DMS53 (cell line): ENCODE measurements at places on chromosomes 2 and 18.
A peak's percentile ranks its signal among the peaks of the same experiment; 100 is the strongest.

- peak; percentile 98 for DNase-seq
Measured at GRCh38 chr2:114022360-114023085, 132.6 kb downstream of the ACTR3 start.

DNA sequence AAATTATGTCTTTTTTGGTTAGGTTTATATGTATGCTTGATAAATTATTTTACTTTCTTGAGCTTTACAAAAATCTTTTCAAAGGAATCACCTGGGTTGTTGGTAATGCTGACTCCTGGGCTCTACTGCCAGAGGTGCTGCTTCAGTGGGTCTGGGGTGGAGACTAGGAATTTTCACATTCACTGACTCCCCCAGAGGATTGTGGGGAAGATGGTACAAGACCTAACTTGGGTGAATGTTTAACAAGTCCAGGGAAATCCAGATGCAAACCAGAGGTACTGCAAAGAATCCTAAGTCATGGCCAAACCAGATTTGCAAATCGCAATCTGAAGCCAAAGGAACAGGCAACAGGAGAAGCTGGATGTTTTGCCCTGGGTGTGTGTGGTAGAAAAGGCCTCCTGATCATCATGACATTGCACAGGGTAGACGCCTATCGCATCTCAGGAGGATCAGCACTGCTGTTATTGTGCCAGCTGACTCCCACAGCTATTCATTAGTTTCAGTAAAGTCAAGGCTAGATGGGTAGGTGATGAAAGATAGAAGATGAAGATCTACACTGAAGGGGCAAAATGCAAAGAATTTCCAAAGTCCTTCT lies 185.2 kb downstream of the BARD1 start:
- no peak for DNase-seq

DNA sequence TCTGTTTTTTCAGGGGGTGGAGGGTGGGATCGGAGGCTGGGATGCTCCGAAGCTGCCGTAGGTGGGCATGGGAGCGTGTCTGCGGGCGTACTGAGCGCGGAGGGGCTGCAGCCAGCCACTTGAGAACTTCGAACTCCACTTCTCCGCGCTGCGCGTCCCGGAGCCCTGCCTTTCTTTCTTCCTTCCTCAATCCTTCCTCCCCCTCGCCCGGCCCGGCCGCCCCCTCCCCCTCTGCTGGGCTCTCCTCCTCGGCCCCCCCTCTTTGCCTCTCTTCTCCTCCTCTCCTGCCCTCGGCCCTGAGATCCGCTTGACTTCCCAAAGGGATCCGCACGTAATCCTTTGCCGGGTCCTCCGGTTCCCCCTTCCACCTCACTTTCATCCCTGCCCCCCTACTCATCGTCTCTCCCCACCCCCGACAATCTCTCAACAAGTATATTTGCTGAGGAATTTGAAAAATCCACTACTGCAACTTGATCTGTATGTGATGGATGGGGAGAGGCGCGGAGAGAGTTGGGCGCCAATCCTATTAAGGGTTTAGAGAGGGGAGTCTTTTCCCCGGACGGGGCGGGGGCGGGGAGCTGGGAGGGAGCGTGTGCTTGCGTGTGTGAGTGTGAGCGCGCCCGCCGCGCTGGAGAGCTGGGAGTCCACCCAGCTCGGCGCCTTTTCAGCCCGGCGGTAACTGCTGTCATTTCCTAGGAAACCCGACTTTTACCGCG lies 1.1 kb downstream of the GLI2 start:
- DNase-seq = peak; percentile 77

- no peak for DNase-seq
Measured at GRCh38 chr2:61419570-61419969, 51.3 kb downstream of the USP34 start.

GRCh38 chr2:237697586-237698357 lies 70.4 kb downstream of the LRRFIP1 start:
- no peak for DNase-seq

DNA sequence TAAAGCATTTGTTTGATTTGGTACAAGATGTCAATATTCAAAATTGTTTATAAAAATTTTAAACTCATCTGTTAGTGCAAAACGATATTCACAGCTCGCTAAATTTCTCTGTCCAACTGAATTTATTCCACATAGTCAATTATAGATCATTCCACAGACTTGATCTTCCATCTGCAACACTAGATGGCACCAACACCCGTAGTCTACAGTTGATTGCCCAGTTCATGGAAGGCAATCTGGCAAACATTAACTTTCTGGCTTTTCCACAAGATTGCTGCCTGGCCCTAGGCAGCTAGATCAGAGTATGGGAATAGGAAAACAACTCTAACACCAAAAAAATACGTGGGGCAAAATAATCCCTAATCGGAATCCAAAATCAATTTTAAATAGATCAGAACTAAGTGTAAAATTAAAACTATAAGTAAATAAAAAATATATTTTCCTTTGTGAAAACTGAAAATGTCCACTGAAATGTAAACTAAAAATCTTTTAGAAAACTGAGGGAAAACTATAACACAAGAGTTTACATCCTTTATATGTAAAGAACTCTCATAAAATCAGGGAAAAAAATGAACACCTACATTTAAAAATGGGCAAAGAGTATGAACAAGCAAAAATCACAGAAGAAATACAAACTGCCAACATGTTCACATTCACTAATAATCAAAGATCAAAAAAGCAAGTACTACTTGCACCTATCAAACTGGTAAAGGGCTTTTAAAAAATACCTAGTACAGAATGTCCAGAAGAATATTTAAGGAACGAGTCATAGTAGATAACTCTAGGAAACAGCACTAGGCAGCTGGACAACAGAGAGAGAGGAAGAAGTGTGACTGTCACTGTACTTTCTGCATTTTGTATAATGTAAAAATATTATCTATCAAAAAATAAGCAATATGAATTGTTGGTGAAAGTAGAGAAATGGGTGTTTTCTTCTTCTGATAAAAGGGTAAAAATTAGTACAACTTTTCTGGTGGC lies 35.0 kb downstream of the RTN4 start:
- DNase-seq = peak; percentile 90
